ENCODE measurements at places on chromosomes 6 and 20.
A peak's percentile ranks its signal among the peaks of the same experiment; 100 is the strongest.

- DNase-seq = peak; percentile 16
Observed at GRCh38 chr20:43187476-43188233, 2.1 kb downstream of the PTPRT start.

- no peak for DNase-seq
Observed at GRCh38 chr6:10307476-10307875, 107.4 kb downstream of the TFAP2A start.

DNA sequence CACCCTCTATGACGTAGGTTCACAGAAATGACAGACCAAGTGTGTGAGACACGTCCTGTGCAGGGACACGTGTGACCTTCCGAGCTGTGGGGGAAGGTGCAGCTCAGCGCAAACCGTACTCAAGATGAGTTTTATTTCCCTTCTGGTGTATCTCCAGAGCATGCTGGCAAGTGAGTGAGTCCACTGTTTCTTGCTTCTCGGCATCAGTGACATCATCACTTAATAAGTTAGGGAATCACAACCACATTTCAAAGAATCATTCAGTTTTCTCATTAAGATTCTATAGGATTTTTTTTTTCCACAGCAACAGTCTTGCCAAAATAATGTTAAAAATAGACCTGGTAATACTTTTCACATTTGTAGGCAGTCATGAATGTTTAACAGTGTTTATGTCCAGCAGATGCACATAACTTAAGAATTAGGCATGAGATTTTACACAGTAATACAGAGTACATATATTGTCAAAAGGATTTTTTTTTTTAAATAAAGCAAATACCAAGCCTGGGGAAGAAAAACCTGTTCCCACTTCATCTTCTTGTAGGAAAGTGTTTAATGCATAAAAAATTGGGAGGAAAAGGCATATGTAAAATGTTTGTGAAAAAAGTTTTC is 417.8 kb downstream of the CDC5L start:
- DNase-seq = no peak

GRCh38 chr6:157640746-157641451 is 182.1 kb upstream of the SNX9 start:
- DNase-seq = no peak

GRCh38 chr6:163943607-163944385 is 529.3 kb downstream of the QKI start:
- DNase-seq = no peak

DNA sequence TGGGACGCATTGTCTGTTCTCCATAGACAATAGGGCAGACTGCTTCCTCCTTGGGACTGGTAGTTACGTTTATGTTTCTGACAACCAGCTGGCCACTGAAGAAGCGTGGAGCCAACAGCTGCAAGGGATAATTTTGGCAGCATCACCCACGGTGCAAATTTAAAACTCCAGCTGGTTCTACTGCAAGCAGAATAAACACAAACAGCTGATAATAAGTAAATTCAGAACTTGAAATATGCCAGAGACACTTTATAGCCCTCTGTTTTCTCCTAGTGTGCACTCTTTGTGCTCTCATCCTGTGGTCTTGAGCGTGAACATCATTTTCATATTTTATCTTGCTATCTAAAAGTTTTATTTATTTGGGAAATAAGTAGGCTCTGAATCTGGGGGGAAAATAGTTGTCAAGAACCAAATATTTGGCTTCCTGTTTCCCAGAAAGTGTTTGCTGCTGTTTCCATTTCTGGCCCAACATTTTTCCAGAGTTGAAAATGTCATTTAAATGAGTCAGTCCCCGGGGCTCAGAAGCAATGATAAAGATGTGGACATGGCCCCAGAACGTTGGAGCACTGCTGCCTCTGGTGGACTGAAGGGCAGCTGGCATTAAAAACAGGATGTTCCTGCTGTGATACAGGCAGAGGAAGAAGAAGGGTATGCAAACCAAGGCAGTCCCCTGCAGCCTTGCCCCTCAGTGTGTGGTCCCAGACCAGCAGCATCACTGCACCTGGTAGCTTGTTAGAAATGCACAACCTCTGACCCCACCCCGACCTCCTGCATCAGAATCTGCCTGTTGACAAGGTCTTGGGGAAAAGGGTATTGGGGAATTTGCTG is 12.5 kb upstream of the THBD start:
- DNase-seq = no peak

- no peak for DNase-seq
Observed at GRCh38 chr6:131917763-131918649, 33.2 kb downstream of the CCN2 start.

DNA sequence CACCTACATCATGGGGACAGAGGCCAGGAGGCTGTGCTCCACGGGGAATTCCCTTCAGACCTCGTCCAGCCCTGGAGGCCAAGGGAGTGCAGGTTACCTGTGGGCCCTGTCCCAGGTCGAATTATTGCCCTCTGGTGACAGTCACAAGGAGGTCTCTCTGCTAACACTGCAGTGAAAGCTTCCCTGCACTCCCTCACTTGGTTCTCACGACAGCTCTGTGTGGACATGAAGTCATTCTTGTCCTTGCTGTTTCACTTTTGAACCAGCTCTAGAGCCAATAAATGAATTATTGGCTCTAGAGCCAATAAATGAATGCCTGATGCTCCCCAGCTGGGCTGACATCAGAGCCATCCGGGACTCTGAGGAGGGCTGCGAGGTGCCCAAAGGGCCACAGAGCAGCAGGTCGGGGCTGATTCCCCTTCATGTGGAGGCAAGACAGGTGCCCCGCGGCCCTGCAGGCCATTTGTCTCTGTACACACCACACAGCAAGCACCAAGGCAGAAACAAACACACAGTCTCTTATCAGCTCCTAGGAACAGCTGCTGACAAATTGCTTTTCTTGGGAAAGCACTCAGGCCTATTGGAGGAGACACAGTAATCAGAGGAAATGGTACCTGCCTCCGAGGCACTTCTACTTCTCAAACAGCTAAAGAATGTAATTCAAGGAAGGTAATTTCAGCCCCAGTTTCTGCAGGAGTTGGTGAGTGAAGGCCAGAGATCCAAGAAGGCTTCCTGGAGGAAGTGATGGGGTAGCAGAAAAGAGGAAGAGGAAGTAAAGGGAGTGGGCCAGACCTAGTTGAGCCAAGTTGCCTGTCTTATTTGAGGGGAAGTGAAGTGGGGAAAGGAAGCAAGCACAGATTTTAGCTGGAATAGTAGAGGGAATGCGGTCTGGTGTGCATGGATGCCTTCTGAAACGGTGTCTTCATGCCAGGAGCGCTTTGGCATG is 27.5 kb upstream of the TBXT start:
- no peak for DNase-seq

- no peak for DNase-seq
Observed at GRCh38 chr6:39108041-39108839, 6.7 kb downstream of the SAYSD1 start.

DNA sequence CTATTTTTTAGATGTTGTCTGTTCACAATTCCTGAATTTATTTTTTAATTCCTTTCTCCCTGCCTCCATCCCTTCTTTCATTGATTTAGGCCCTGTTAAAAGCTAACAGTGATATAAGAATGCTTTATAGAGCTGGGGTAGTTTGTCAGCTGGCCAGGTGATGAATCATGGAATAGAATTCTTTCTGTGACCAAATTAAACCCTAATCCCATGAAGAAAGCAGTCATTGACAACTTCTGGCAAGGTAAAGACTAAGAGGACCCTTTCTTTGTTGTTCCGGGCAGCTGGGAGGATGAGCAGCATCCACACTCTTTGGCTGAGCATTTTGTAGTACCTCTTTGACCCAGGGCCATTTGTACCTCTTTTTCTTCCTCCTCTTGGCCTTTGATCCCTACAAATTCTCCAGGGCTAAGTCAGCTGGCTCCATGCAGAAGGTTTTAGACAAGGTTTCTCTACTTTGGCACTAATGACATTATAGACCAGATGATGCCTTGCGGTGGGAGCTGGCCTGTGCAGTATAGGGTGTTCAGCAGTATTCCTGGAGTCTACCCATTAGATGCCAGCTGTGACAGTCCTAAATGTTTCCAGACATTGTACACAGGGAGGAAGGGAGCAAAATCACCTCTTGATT is 102.9 kb downstream of the SLX4IP start:
- no peak for DNase-seq

- no peak for DNase-seq
Observed at GRCh38 chr20:15081261-15081660, 743.8 kb upstream of the FLRT3 start.

- no peak for DNase-seq
Observed at GRCh38 chr6:148616841-148617240, 130.0 kb upstream of the UST start.

- no peak for DNase-seq
Observed at GRCh38 chr20:13029687-13030375, 21.1 kb downstream of the SPTLC3 start.

DNA sequence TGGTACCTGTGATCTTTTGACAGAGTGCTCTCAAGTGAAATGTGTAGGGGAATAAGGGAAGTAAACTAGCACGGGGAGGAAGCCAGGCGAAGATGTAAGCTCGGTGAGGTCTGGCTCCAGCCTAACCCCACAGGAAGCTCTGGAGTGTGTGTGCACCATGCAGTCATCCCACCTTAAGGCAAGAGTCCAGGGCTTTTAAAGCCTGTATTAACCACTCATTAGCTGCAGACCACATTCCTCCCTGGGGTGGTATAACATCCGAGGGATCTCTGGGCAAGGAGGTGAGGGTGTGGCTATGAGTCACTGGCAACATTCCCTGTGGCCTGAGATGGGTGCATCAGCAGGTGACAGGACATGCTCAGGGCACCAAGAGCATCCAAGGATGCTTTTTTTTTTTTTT is 12.5 kb upstream of the RANBP9 start:
- no peak for DNase-seq

All from GM12864 (cell line).